ENCODE measurements at places on chromosomes 4 and X.

DNA sequence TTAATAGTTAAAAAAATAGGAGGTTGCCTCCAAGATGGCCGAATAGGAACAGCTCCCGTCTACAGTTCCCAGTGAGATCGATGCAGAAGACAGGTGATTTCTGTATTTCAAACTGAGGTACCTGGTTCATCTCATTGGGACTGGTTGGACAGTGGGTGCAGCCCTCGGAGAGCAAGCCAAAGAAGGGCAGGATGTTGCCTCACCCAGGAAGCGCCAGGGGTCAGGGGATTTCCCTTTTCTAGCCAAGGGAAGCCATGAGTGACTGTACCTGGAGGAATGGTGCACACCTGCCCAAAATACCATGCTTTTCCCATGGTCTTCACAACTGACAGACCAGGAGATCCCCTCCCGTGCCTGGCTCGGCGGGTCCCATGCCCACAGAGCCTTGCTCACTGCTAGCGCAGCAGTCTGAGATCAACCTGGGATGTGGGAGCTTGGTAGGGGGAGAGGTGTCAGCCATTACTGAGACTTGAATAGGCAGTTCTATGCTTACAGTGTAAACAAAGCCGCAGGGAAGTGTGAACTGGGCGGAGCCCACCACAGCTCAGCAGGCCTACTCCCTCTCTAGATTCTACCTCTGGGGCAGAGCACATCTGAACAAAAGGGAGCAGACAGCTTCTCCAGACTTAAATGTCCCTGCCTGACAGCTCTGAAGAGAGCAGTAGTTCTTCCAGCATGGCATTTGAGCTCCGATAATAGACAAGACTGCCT lies 47.5 kb downstream of the PPA2 start:
- DNase-seq, result no peak

- no peak for DNase-seq
These were observed 289.3 kb upstream of the CTSO start for GRCh38 chr4:156243015-156243414.

- no peak for DNase-seq
These were observed 52.2 kb upstream of the BLTP1 start for GRCh38 chr4:122099896-122100295.

DNA sequence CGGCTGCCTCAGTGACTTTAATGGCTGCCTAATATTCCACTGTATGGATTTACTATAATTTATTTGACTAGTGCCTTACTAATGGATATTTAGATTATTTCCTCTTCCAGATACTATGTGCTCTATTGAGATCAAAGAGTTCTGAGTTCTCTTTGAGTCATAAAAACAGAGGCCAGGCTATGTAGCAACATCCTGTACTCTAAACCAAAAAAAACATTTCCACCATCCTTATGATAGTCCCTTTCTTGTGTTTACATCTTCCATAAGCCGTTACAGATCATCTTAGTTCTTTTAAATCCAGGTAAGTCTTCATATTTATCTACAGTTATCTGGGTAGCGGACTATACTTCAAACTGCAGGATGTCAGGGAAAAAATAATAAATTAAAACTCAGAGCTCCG lies 56.6 kb upstream of the TMEM184C start:
- no peak for DNase-seq

DNA sequence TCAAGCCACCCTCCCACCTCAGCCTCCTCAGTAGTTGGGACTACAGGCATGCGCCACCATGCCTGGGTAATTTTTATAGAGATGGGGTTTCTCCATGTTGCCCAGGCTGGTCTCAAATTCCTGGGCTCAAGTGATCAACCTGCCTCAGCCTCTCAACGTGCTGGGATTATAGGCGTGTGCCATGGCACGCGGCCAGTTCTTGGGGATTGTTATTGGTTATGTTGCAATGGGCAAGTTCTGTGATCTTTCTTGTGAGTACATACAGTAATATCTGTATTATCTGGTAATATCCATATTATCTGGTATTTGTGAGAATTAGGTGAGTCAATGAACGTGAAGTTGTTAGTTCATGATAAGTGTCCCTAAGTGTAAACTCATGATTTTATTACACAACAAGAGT lies 90.3 kb upstream of the TBL1X start:
- no peak for DNase-seq

DNA sequence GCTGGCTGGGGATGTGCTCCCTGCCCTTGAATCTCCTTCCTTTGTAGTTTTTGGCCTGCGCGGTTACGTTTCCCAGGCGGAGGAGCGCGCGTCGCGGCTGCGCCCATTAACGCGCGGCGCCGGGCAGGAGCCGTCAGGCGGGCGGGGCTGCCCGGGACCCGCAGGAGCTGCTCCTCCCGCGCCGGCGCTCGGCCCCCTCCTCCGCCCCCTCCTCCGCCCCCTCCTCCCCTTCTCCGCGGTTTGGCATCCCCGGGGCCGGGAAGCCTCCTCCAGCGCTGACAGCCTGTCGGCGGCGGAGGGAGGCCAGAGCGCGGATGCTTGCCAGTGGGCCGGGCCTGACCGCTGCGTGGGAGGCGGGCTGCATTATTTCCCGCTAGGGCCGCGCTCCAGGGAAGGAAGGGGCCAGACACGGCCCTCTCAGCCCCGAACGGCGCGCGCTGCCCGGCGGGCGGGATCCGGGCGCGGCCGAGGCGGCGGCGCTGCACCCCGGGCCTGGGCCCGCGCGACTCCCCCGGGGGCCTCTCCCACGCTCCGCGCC lies at the start of gene DCLK2:
Gene DCLK2 (plus strand): TSS at position 405 of the 538 bp plus-strand sequence. CDS start 583 bp downstream, outside the sequence.
- no peak for DNase-seq

- no peak for DNase-seq
These were observed 32.7 kb downstream of the DHX15 start for GRCh38 chr4:24551492-24552289.

GRCh38 chr4:108881190-108881589 lies 118.3 kb upstream of the ETNPPL start:
- DNase-seq, result no peak

GRCh38 chr4:35052546-35052945 lies 1191.8 kb downstream of the ARAP2 start:
- no peak for DNase-seq

DNA sequence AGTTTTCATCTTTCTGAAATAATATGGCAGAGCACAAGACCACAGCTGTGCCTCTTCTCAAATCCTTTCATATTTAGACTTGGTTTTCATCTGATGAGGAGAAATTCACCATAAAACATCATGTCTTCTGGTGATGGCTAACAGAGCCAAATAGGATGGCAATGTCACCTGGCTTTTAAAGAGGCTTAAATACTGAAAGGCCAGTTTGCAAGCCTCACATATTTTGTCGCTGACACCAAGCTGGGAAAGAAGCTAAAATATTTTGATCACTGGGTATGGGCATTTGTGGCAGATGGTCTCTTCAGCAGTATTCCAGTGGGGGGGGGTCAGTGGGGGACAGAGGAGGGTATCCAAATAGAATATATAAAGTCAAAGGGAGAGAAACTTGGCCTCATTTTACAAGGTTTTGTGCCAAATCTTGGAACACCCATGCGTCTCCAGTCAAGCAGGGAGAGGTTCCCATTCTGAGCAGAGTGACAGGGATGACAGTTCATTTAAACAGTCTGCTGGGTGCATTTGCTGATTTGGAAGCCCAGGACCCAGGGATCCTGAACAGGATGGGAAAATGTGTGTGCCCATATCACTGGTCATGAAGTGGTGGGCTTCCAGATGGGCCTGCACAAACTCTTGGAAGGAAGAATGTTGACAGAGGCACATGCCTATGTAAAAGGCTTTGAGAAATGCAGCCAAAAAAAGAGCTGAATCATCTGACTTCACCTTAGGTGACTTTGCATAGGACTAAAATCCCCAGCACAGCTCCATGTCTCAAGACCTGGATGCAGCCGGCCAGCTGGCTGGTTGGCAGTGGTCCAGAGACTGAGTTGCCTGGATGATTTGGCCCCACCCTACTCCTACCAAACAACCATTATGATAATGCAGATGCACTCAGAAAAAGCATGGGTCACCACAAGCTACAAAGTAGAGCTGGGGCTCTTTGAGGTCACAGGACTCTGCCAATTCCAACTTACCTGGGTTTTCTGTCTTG lies 484.4 kb upstream of the NR3C2 start:
- no peak for DNase-seq

DNA sequence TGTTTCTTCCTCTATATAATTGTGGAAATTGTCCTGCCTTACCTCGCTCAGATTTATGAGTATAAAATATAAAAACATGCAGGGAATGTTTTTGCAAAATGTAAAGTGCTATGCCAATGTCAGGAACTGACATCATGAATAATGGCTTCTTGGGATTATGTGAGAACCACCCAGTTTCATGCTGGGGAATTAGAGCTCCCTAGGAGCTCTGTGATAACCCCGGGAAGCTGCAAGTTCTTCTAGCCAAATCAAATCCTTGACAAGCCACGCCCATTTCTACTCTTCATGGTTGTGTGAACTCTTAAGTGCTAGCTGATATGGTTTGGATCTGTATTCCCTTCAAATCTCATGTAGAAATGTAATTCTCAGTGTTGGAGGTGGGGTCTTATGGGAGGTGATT lies 85.9 kb upstream of the PAK3 start:
- DNase-seq, result no peak

- no peak for DNase-seq
These were observed 43.6 kb downstream of the TSC22D3 start for GRCh38 chrX:107731831-107732502.
